Stimulated activated CD4-positive, alpha-beta T cell treated with anti-CD3 and anti-CD28 coated beads, Interleukin-2, amount 100 ng/mL, for 48 hours (primary cell): ENCODE measurements at places on chromosomes 6 and 20.

DNA sequence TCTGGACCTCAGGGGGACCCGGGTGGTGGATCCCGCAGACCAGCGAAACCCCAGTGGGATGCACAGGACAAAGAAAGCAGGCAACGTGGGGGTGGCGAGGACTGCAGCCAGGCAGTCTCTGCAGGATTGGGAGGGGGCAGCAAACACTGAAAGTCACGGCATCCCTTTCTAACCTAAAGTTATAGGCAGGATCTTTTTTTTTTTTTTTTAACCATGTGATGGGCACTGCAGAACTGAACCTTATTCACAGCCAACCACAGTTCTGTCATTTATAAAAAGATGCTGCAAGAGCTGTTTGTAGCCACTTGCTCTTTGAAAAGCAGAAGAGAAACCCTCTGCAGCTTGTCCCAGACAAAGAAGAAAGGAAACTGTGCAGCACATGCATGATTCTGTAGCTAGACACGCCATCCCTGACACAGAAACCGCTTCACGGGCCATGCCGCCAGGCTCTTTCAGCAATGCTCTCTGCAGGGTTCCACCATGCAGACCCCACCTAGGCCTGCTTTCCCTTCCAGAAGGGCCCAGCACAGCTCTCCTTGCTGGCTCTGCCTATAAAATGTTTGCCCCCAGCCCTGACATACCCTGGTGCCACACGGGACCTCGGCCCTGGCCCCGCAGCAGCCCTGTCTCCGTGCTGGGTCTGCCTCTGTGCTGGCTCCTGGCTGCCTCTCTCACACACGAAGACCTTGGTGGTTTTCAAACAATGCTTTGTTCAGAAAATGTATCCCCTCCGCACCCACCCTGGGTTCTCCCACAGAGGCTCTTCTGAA is 70.8 kb downstream of the PYGB start:
- no peak for DNase-seq

- no peak for DNase-seq
These were observed 99.4 kb downstream of the SYNDIG1 start for GRCh38 chr20:24568842-24569241.

DNA sequence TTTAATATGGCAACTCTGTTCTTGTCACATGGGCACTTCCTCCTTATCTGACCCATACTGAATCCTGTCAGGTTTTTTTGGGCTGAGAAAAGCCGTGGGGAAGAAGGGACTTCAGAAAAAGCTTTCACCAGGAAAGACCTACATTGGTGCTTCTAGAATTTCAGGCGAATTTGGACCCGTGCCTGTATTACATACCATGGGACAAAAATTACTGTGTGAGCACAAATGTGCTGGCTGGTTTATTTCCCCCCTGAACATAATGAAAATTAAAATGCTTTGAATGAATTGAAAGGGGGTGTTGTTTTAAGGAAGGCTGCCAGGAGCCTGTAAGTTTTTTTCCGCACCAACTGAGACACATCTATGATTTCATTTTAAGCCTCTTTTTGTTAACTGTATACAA is 29.6 kb downstream of the CAP2 start:
- no peak for DNase-seq

GRCh38 chr6:45327956-45328522 is at the start of gene RUNX2:
TSS of gene RUNX2 (plus strand) at chr6:45328330. CDS start at chr6:45328727, 397 bp downstream.
- no peak for DNase-seq

GRCh38 chr6:40778196-40778595 is 191.0 kb upstream of the LRFN2 start:
- DNase-seq = no peak

DNA sequence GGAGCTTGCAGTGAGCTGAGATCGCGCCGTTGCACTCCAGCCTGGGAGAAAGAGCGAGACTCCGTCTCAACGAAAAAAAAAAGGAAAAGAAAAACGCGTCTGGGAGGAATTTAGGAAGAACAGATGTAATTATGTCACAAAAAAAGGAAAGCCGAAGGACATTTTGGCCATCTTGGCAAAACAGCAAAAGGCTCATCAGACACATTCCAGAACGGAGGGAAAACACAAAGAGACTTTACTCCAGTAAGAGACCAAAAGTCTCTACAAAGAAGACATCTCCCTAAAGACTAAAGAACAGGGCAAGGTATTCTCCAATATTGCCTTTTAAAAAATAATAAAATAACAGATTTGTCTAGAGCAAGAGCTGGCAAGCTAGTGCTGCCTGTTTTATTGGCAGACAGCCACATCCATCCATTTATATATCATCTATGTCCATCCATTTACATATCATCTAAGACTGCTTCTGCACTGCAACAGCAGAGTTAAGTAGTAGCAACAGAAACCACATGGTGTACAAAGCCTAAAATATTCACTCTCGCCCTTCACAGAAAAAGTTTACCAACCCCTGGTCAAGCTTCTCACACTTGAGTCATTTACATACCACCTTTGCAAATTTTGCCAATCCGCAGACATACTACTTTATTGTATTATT is 133.9 kb downstream of the ZMYND8 start:
- no peak for DNase-seq

- DNase-seq = no peak
These were observed 184.8 kb upstream of the ECI2 start for GRCh38 chr6:4319981-4320683.

GRCh38 chr20:57711826-57712225 is 2.0 kb upstream of the PMEPA1 start:
- no peak for DNase-seq

GRCh38 chr6:83429857-83430610 is 817 bp downstream of the ME1 start:
- DNase-seq = no peak

DNA sequence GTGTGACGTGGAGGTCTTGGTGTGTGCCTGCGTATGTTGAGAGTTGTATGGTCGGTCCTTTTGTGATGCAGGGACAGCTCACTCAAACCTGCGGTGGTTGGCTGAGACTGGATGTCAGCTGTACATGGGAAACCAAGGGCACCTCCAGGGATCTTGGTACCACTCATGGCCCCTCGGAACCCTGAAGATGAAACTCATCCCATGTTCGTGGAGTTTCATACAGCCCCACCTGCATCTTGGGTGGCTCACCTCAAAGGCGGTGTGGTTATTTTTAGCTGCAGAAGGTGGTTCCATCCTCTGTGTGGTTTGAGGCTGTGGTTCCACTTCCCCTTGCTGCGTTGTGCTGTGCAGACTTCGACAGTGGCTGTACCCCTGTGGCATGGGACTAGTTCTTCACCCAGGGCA is 52.6 kb upstream of the SLC22A1 start:
- DNase-seq = no peak

DNA sequence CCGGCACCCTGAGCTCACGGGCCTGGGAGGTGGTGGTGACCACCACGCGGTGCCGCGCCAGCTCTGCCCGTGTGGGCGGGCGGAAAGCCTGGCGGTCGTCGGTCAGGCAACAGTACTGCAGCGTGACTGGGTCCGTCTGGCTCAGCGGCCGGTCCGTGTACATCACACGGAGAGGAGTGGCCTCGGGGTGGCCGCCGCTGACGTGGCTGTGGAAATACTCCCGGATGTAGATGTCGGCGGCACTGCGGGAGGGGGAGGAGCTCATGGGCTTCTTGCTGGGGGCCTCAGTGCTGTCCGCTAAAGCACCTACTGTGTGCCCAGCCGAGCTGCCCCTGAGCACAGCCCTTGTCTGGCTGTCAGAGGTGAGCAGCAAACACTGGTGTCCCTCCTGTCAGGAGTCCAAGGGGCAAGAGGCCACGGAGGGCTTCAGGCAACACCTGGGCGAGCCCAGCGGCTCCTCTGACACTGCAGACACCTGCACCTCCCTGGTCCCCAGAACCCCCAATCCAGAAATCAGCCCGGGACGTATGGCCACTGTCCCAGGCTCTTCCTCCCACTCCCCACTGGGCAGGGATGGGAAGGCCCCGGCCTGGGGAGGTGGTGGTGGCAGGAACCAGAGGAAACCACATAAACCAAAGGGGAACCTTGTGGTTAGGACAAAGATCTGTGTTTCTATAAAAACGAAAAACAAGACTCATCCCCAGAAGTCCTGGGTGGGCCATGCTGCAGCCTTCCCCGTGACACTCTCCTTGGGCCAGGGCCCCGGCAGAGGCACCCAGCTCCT is 6.5 kb downstream of the HELZ2 start:
- DNase-seq = peak; percentile 39

DNA sequence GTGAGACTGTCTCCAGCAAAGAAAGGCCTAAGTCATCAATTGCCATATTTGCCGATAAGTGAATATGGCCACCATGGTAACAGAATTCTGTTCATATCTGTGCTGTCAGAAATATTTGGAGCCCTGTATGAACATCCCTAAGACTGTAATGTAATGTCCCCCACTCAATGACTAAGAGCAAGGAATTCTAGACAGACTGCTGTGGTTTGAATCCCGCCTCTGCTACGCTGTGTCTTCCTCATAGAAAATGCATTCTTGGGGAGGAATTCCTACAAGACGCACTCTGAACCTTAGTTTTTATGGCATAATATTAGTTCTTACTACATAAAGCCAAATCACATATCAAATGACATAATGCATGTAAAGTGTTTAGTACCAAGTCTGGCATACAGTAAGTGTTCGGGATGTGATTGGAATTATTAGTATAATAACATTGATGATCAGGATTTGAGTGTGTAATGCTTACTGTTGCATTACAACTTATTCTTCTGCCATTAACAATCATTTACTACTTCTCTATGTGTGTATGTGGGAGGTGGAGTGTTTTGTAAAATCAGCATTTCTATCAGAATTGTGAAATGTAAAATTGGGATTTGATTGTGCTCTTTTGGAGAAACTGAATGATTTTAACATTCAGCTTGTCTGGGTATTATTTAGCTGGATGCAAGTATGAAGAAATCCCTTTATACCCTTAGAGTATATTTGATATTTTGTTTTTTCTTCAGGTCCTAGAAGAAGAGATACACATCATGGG is 103.0 kb downstream of the OLIG3 start:
- DNase-seq = no peak

GRCh38 chr6:18119236-18119635 is 3.2 kb downstream of the NHLRC1 start:
- no peak for DNase-seq

DNA sequence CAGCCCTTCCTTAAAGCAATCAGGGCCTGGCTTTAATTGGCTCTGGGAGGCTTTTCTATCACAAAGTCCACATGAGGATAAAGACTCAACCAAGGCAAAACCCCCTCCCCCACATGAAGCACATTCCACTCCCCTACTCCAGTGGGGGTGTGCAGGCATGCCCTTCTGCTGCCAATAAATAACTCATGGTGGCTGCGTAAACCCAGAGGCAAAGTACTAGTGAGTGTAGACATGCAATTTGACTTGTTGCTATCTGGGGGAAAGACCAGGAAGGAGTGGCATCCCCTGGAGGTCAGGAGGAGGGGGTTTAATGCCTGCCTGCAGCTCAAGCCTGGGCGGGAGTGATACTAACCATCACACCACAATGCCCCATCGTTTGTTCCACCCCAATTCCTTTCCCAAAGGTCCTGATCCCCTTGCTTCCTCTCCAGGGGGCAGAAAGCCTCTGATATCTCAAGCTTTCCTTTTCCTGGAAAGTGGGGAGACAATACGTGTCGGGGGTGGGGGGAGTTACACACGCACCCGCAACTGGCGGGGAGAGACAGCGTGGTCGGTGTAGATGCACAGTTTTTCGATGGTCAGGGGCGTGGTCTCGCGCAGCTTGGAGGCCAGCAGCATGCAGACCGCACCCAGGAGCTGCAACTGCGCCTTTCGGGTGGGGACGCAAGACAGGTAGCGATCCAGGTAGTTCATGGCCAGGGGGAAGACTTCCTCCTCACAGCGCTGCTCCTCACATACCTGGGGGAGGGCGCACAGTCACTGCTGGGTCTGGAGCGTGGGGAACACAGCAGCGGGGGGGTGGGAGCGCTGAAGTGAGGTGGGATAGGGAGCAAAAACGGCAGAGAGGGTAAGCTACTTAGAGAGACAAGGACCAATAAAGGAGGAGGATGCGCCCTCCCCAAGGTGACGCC is 1.5 kb downstream of the CCND3 start:
- DNase-seq = no peak

- DNase-seq = no peak
These were observed 110.1 kb downstream of the KIF13A start for GRCh38 chr6:17877196-17877894.

DNA sequence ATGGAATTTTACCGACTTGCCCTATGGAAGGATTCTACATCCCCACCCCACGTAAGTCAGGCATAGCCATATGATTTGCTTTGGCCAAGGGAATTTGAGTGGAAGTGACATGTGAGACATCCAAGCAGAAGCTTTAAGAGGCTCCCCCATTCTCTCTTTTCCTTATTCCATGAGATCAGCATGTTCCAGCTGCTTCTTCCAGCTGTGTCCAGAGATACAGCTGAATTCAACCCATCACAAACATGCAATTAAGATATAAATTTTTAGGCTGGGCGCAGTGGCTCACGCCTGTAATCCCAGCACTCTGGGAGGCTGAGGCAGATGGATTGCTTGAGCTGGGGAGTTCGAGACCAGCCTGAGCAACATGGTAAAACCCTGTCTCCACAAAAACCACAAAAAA is 16.0 kb upstream of the YWHAB start:
- no peak for DNase-seq

GRCh38 chr6:158485431-158485830 is 74.5 kb upstream of the TMEM181 start:
- no peak for DNase-seq

GRCh38 chr6:89339565-89339964 is 13.0 kb downstream of the UBE2J1 start:
- DNase-seq = no peak

GRCh38 chr20:21554376-21554890 is 40.6 kb upstream of the NKX2-2 start:
- no peak for DNase-seq

DNA sequence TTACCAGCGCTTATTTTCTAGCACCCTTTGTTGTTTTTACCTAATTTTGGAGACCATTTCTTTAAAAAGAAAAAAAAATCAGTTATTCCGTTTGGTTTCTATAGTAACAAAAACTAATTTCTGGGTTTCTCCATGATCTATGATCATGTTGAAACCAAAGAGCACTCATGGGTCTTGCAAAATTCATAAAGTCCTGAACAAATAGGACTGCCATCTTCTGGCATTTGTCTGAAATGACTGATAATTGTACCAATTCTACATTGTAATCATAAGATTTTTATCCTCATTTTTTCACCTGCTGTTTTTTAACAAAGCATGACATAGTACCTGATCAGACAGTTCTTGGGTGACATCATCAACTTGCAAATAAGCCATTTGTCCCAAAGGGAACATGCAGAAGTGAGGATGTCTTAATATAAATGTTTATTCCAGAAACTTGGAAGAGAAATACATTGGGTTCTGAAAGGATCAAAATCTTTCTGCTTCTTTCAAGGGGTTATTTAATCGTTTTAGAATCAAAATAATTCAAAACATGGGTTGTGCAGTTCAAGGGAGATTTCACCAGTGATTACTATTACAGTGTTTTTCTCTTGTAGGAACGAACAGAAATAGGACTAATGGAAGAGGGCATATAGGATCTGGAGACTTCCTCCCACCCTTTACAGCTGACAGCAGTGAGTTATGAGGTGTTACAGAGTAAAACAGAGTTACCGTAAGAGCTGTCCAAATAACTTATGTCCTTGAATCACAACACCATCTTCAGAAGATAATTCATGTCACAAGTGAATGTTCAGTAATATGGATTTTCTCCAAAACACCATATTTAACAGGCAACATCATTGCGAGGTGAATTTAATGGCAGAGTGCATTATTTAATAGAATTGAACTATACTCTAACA is 87.1 kb upstream of the GJE1 start:
- no peak for DNase-seq

- DNase-seq = peak; percentile 37
These were observed 5.1 kb downstream of the SOX12 start for GRCh38 chr20:330233-331149.
